Activated naive CD4-positive, alpha-beta T cell treated with anti-CD3 and anti-CD28 coated beads for 36 hours (primary cell): ENCODE measurements at places on chromosomes 2 and 18.

GRCh38 chr2:161078211-161078539 lies 82.1 kb upstream of the TANK start:
- no peak for DNase-seq

- no peak for DNase-seq
Observed at GRCh38 chr2:47662552-47662951, 120.4 kb upstream of the MSH6 start.

DNA sequence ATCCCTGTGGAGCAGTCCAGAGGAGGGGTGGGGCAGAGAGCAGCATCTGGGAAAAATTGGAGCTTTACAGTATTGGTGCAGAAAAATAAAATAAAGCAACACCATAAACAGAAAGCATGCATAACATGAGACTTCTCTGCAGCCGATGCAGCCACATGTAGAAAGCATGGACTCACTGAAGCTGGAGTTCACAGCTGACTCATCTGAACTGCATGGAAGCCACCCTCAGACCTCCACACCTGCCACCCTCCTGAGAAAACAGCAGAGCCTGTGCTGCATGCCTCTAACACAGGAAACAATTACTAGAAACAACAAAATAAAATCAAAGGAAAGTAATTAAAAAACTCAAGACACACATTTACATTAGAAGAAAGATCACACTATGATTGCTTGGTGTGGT lies 169.4 kb upstream of the ALKAL2 start:
- no peak for DNase-seq

- DNase-seq: no peak
Observed at GRCh38 chr2:88171966-88172365, 1.8 kb downstream of the THNSL2 start.

GRCh38 chr2:145000376-145000775 lies 480.5 kb upstream of the ZEB2 start:
- DNase-seq: no peak

DNA sequence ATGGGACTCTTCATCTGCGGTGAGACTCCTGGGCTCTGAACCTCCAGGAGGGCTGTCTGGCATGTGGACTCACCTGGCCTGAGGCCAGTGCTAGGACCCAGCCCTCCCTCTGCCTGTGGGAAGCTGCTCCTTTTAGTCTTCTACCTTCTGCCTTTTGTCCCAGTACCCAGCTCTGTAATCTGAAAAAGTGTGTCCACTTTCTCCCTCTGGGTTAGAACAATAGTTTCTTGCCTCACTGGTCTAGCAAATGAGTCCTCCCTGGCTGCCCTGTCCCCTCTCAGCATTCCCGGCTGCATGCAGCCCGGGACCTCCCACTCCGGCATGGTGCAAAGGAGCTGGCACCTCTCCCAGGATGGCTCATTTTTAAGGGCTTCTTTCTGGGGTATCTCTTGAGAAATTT lies 25.9 kb downstream of the GKN2 start:
- DNase-seq: no peak

- no peak for DNase-seq
Observed at GRCh38 chr2:56102866-56103265, 80.9 kb upstream of the CCDC85A start.

DNA sequence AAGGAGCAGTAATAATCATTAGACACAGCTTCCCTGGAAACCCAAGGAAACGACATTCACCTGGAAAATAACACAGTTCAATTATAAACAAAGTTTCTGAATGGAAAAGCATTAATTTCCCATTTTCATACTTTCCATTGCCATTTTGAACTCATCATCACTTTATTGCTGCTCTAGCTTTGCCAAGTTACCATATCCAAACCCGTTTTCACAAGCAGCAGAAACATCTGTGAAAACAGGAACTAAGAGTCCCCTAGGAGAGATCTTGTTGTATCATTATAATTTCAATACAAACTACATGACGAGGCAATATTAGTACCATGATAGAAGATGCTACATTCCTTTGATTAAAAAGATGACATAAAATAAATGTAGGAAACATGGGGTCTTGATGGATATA lies 597.0 kb upstream of the NRXN1 start:
- no peak for DNase-seq

DNA sequence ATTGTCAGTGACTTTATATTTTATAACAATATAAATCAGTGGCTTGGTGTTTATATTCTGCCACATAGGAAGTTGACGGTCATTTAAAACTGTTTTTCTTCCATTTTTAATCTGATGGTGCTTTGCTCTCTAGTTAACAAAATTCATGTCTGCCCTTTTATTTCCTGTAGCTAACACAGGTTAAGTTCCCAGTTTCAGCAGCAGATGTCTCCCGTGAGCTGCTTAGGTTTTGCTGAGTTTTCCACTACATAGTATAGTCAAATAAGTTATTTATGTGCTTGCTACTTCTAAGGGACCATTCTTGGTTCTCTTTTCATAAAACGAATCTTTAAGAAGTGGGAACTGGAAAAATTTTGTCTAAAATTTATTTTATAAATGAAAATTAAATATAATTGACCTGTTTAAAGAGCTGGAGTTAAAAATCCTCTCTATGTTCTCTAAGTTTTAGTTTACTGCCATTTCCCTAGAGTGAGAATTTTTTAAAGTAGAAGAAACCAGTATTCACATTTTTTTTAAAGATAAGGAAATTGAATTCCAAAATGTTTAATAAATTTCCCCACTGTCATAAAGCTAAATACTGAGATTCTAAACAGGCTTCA lies 20.6 kb downstream of the HTR2B start:
- DNase-seq: peak; percentile 77

- DNase-seq: no peak
Observed at GRCh38 chr18:37424507-37424906, 141.1 kb downstream of the CELF4 start.

GRCh38 chr2:200728630-200729029 lies 83.1 kb upstream of the BZW1 start:
- no peak for DNase-seq

GRCh38 chr18:75218065-75218923 lies 7.7 kb downstream of the TSHZ1 start:
- DNase-seq: no peak

DNA sequence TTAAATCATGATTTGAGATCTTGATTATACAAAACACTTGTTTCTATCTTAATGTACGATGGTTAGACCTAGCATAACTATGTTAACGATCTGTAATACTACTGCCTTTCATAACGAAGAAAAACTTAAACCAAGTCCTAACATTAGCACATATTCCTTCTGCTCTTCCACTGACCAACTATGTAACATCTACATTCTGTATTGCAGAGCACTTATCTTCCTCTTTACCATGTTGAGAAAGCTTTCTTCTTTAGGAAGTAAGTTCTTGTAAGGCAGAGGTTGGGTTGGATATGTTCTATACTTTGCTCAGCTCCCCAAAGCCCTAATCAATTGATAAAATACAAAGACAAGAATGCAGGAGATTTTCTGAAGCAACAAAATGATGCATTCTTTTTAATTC lies 7.9 kb upstream of the ZNF407 start:
- no peak for DNase-seq

DNA sequence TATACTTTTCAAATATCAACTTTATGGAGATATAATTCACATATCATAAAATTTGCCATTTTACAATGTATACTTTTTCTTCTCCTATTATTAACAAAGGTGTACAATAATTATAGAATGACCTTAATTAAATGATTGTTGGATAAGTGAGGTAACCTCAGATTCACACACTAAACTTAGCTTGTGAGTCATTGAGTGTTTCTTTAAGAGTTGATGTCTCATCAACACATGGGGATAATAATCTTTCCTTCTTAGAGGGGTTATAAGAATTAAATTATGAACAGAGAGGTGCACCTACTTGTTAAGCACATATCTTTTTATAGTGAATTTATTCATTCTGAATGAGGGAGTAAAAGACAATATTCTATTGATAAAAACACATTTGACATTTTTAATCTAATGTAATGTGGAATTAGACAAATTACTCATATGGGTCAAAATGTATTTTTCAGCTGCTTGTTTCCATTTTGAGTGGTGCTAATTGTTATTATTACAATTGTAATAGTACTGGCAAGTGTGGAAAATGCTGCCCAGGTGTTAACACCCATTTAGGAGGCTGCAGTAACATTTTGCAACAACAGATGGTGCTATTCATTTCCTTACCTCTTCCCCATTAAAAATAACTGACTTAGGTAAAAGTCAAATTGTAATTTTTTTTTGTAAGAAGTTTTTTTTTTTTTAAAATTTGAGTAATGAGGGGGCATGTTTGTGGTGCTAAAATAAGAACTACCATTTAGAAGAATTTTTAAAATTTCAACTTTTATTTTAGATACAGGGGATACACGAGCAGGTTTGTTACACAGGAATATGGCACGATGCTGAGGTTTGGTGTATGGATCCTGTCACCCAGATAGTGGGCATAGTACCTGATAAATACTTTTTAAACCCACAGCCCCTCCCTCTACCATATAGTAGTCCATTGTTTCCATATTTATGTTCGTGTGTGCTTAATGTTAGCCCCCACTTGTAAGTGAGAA lies 32.1 kb upstream of the DYNAP start:
- DNase-seq: peak; percentile 5

DNA sequence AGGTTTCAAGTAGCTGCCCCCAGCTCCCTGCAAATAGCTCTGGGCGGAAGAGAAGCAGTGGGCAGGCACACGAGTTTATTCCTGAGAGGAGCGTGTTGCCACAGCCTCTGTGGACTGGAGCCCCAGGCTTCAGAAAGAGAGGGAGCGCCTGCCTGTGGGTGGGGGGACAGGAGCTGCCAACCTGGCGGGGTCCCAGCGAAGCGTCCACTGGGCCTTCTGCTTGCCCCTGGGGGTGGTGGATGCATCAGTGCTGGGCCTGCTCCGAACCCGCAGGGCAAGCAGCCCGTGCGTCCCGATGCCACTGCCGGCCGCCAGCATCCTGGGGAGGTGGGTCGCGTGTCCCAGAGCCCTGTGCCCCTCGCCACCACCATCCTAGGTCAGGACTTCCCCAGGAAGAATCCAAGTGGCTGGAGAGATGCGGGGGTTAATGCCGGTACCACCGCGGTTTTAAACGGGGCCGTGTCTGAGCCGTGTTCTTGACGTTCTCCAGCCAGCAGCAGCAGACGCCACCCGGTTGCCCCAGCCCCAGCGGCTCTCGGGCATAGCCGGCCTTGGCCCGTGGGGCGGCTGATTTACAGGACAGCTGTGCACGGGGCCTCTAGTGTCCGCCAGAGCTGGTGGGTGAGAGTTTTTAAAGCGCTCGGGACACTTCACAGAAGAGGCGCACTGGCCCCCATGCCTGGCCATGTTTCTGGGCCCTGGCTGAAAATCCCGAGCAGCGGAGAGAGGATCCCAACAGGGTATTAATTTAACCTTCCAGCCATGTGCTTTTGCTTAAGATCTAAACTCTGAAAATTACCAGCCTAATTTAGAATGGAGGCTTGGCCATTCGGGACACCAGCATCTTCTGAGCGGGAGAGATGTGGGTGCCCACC lies 84.7 kb downstream of the NFATC1 start:
- no peak for DNase-seq

DNA sequence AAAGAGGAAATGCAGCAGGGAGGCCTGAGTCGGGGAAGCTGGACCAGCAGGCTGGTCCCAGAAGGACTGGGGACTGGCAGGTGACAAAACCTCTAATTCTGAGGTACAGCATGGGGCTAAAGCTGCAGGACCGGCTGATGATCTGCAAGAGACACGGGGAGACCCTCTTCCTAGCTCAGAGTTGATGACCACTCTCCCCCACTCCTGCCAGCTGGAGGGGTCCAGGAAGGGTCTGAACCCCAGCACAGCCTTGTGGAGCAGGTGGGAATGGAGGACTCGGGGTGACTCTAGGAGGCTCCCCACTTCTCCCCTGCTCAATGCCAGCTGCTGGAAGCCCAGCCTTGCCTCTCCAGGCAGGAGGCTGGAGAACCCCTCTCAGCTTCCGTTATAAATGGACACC lies 67.7 kb downstream of the TWIST2 start:
- no peak for DNase-seq

- no peak for DNase-seq
Observed at GRCh38 chr2:60465736-60466135, 87.7 kb downstream of the BCL11A start.

DNA sequence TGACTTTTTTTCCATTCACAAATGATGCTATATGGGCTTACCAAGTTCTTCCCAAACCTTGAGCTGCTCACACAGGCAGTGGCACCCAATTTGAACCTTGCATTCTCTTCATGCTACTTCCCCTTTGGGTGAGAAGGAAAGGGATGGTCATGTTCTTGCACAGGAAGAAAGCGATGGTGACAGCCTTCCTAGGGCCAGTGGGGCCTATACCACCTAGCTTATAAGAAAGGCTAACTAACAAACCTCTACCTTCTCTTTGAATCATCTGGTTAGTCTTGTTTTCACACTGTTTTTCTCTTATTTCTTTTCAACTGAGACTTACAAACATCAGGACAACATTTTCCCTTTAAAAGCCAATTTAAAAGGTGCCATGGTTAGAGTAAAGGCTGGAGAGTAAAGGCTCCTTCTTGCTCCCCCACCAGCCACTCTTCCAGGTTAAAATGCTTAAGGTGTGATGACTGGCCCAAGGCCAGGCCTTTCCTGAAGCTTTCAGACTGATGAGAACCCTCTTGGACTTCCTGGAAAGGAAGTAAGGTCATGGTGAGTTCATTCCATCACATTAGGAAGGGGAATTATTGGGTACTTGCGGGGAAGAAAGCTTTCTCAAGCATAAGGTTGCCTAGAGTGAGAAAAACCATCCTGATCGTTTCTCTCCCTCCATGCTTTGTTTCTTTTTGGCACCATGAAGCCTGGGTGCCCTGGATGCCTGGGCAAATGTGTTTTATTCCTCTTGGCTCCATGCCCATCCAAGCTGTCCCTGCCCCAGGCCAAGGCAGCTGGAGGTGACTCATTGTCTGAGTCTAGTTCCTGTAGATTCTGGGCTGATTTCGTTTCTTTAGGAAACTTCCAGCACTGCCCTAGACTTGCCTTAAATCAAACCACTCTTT lies 41.4 kb upstream of the ITGB6 start:
- DNase-seq: no peak

- DNase-seq: no peak
Observed at GRCh38 chr18:23671564-23671963, 8.9 kb upstream of the ANKRD29 start.

DNA sequence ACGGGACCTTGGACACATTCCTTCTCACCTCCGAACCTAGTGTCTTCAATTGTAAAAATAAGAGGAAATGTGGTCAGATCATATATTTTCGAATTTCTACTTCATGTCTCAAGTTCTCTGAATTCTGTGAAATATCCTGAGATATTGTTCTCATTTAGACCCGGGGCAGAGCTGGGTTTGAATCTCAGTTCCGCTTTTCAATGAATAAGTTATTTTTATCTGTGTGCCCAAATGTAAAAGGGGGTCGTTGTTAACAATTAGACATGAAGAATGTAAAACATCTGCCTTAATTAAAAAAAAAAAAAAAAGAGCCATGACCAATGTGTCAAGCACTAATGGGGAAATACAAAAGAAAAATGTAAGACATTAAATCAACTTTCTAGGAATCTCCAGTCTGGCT lies 48.9 kb upstream of the BCL11A start:
- DNase-seq: no peak

- DNase-seq: no peak
Observed at GRCh38 chr2:5700551-5700950, 8.4 kb downstream of the SOX11 start.

- DNase-seq: no peak
Observed at GRCh38 chr2:233209117-233209532, 42.3 kb upstream of the ATG16L1 start.
